ENCODE measurements at places on chromosomes 7 and 10.

DNA sequence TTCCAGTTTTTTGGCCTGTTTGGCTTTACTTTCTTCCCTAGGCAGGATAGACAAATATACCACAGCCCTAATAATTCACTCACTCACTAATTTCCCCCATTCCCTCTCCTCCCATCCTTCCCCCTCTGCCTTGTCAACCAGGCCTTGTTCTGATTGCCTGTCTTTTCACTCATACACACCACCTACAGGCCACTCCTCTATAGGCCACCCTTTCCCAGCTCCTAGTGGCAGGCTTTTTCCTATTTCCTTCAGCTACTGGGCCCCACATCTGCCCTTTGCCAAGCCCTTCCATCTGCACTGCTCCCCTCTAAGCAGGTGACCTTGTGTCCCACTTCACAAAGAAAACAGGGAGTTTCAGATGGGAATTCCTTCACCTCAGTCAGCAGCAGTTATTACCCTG, 59.8 kb upstream of the MSRB2 start:
- no peak for DNase-seq

GRCh38 chr10:44962870-44963738, 3.5 kb downstream of the RASSF4 start:
- no peak for DNase-seq

GRCh38 chr10:132700156-132701098, 85.5 kb downstream of the NKX6-2 start:
- DNase-seq = no peak

DNA sequence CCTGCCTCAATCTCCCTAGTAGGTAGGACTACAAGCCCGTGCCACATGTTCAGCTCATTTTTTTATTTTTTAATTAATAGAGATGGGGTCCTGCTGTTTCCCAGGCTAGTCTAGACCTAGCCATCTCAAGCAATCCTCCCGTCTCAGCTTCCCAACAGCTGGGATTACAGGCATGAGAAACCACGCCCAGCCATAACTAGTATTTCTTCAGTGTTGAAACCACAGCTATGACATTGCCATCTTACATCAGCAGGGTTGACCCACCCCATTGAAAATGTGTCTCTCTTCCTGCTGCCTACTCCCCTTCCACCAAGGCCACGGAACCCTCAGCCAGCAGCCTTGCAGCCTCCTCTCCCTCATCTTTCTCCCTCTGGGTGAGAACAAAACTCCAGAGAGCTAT, 62.1 kb upstream of the ZNF746 start:
- no peak for DNase-seq

DNA sequence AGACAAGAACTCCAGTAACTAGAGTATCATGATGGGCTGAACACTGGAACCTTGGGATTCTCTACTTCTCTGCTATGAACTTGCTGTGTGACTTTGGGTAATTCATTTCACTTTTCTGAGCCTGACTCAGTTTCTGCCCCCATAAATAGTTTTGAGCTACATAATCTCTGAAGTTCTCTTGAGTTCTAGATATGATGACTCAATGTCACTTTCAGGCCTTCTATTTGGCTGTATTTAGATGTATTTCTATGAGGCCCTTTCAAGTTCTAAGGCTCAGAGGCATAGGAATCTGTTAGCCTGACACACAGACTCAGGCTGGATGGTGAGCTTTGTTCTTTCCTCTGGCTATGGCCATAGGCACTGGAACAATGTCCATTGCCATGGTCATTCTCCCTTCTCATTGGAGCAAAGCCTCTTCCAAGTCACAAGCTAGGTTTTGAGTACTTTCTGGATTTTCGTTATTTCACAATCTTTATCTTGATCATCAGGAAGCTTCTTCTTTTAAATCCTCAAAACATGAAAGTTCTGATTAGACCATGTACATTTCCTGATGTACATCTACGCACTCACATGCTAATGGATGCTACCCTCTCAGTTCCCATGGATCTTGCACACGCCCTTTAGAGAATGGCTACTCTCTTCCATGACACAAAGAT, 101.6 kb downstream of the TES start:
- DNase-seq = no peak

DNA sequence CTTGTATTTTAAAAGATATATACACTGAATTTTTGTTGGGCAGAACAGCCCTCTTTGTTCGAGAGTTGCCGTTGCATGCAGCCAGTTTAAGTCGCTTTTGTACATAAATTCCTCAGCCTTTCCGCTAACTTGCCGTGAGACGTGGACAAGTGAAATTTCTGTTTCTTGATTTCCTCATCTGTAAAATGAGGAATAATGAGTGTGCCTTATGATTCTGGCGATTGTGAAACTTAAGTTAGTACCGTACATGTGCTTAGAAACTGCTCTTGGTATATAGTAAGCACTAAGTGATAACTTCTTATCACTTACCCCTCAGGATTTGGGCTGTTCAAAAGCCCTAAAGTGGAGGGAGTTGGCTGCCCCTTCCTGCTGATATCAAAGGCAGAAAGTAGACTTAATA, 1.4 kb downstream of the CCNJ start:
- no peak for DNase-seq

GRCh38 chr7:130208516-130208915, 856 bp downstream of the SSMEM1 start:
- DNase-seq = no peak

DNA sequence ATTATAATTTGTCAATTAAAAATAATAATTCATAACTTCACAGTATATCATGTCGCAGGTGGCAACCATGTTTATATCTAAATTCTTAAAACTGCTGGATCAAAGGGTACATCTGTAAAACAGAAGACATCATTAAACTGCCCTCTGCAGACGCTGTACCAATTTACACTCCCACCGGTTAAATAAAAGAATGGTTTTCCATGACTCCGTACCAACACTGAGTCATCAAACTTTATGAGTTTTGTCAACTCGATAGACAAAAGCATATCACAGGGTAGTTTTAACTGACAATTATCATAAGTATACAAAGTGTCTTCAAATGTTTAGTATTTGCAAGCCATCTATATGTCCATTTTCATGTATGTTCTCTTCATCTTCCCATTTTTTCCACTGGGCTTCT, 5.7 kb upstream of the GSTK1 start:
- DNase-seq = no peak

DNA sequence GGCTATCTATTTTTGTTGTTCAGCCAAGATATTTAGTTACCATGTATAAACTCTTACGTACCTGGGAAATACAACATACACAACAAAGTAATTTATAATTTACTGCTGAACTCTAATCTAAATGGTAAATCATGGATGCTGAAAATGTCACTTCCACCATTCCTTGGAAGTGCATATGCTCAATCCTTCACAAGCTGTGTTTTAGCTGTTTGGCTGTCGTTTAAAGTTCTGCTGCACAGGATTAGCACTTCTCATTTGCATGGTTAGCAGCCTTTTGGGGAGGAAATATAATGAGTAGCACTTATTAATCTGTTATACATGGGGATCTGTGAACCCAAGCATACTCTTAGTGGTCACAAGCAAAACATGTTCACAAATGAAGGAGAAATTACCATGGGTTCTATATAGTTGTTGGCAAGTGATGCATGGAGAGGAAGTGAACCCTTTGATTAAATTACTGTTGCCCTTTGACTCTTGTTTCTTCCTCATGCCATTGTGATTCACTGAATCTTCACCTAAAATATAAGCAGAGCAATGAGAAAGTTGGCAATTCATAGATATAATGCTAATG, 18.5 kb downstream of the PIK3CG start:
- no peak for DNase-seq

- DNase-seq = peak; percentile 37
Measured at GRCh38 chr10:22681783-22682183, 32.6 kb downstream of the PIP4K2A start.

- no peak for DNase-seq
Measured at GRCh38 chr10:123772645-123773508, 106.7 kb downstream of the GPR26 start.

DNA sequence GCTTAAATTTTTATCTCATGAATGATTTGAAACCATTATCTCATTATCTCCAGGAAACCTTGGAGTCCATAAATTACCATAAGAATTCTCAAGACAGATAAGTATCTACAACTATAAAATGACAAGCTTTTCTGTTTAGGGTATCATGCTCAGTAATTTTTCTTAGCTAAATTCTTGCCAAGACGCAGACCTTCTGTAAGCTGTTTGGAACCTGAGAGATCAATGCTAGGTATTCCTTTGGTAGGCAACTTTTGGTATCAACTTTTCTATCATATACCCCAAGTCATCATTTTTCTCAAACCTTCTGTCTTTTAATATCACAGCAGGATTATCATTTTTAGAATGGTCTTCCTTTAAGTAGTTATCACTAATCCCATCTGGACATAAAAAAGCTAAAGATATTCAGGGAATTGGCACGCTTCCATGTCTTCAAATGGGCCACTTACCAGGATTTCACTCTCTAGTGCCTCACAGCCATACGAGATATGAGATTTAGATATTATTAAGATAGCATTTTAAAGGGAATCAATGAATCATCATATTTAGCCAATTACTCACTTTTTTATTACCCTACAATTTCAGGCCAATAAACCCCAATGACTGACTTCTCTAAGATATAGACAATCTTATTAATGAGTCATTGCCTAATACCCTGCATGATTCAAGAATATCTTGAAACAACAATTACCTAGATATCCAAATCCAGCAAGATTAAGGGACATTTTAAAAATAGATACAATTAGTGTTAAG, 544.1 kb downstream of the HTR7 start:
- DNase-seq = no peak

DNA sequence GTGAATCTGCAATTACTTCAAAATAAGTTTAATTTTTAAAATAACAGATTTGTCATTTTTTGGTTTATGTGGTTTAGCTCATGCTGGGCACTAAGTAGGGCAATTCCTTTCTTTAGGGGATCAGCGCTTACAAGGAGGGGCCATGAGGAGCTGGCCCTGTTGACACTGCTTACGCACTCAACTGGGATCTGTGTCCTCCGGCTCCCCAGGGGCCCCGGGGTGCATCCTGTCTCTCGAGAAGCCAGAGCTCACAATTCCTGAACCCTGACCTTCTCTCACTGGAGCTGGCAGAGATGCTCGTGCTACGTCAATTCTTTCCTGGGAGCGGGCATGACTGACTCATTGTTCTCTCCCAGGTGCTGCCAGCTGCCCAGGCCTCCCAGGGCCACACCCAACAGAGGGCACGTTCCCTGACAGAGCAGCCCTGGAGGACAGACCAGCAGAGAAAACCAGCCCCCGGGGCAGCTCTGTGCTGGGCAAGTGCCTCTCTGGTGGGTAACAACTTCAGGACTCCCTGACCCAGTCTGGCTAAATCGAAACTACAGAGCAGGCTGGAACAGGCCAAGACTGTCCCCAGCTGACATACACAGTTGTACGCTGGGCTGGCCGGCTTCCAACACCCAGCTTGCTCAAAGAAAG, 36.8 kb downstream of the CTBP2 start:
- no peak for DNase-seq

GRCh38 chr10:35577926-35578617, 27.1 kb upstream of the GJD4 start:
- no peak for DNase-seq

DNA sequence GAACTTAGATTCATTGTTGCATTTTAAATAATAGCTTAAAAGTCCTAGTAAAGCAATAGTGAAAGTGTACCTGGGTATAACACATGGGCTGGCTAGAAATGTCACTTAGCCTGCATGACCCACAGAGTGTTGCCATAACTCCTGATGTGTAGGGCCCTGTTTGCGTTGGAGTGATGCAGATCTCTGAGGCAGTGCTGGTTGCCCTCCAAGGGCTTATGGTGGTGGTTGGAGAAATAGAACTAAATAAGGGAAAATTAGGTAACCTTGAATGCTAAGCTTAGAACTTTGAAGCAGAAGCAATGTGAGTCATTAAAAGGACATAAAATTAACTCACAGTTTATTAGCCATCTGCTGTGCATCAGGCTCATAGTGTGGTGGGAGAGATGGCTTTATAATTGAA, 105.7 kb downstream of the CCNY start:
- no peak for DNase-seq

DNA sequence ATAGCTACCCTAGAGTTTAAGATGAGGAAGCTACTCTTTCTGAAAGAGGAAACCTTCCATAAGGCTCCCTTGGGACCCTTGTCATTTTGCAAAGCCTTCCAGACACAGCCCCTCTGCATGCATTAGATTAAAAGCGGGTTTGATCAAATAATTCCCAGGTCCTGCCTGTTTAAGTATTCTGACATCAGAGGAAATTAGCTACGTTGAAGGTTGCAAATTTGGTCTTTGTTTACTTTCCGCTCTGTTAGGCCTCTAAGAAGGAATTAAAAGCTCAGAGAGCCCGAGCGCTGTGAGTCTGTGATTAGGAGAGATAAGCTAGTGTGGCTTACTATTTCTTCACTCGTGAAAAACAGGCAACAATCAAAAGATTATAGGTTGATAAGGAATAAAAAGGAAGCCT, 1.4 kb upstream of the THSD7A start:
- DNase-seq = no peak

DNA sequence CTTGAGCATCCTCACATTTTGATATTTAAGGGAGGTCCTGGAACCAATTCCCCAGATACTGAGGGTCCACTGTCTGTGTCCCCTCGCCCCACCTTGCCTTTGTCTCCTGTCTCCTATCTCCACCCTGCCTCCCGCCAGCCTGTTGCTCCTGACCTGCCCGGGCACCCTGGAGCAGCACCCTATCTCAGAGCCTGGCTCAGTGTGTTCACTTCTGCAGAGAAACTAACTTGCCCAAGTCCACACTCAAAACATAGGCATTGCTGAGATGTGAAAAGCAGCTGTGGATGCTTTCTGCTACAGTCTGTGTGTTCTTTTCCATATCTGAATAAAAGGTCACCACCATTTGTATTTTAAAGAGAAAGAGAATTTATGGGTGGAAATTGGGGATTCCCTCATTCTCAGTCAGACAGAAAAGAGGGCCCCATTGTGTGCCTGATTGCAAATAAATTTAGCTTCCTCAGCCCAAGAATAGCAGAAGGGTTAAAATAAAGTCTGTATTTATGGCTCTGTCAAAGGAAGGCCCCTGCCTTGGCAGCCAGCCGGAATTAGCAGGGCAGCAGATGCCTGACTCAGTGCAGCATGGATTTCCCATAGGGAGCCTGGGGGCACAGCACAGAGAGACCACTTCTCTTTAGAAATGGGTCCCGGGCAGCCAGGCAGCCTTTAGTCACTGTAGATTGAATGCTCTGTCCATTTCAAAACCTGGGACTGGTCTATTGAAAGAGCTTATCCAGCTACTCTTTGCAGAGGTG, 161.3 kb downstream of the EGFR start:
- no peak for DNase-seq

DNA sequence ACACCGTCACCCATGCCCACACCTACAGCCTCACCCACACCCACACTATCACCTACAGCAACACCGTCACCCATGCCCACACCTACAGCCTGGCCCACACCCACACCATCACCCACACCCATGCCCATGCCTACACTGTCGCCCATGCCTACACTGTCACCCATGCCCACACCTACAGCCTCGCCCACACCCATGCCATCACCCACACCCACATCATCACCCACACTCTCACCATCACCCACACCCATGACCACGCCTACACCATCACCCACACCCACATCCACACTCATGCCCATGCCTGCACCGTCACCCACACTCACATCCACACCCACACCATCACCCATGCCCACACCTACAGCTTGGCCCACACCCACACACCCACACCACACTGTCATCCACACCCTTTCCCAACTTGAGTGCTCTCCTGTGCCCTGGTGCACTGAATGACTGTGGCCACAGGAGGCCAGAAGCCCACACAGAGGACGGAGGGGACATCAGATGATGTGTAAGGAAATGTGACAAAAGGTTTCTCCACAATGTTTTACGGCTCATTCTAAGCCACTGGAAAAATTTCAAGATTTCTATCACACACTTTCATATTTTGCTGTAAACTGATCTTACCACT, 153.3 kb downstream of the WDR37 start:
- no peak for DNase-seq

Data from activated T-helper 1 cell treated with anti-CD3 and anti-CD28 coated beads, Interleukin-12 subunit alpha, Interleukin-12 subunit beta, Interleukin-2, Interleukin-4 antibody, amounts not matched to agents 30 ng/mL and 10 ng/mL and 1 ng/mL, durations not matched to agents 14 hours and 24 hours and 36 hours (primary cell).